ENCODE measurements at places on chromosomes 11 and 22.

DNA sequence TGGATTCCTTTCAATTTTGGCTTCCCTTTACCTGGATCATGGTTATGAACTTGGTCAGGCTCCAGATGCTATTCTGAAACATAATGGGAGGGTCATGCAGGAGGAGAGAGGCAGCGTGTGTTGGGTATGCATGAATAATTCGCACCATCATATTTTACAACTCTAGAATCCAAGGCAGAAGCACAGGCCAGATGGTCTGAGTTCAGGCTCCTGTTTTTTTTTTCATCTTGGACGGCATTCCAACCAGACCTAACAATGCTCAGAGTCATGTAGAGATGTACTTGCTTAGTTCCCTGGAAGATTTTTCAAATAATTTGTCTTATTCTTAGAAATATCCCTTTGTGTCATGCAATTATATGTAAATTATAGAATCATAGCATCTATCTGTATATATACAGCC is 393.5 kb downstream of the JRKL start:
- DNase-seq = no peak

DNA sequence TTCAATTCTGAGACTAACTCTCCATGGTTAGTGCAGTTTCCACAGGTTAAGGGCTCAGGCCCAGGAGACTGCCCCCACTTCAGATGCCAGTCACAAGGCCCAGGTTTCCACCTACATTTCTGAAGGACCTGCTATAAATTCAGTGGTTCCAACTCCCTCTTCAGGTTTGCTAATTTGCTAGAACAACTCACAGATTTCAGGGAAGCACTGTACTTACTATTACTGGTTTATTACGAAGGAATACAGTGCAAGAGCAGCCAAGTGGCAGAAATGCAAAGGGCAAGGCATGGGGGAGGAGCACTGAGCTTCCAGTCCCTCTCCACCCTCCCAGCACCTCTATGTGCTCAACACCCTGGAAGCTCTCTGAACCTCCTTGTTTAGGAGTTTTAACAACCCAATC is 39.3 kb upstream of the SPON1 start:
- DNase-seq = no peak

DNA sequence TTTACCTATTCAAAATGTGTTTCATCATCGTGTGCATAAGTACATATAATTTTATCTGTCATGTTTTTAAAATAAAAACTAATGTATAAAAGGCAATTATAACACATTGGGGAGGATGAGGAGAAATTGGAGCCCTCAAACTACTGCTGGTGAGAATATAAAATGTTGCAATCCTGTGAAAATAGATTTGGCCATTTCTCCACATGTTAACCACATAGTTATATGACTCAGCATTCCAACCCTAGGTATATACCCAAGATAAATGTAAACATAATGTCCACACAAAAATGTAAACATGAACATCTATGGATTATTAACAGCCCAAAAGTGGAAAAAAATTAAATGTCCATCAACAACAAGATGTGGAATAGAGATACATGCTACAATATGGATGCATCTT is 928.0 kb upstream of the FAT3 start:
- no peak for DNase-seq

GRCh38 chr22:24164940-24165339 is 16.3 kb upstream of the SUSD2 start:
- DNase-seq = no peak

DNA sequence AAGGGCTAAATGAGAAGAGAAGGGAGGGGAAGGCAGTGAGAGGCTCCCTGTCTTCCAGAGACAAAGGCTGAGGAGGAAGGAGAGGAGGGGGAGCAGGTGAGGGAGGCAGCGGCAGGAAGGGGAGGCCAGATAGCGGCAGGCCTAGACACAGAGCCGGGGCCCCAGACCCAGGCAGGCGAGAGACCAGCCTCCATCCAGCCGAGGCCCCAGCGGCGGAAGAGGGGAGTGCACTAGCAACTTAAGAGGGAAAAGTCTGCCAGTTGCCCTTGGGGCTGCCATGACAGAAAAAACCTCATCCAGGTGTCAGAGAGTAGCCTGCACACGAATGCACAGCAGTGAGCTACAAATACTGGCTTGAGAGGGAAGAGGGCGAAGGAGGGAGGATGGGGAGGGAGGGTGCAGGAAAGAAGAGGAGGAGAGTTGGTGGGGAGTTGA is 46.7 kb downstream of the IGLL1 start:
- DNase-seq = peak; percentile 53

DNA sequence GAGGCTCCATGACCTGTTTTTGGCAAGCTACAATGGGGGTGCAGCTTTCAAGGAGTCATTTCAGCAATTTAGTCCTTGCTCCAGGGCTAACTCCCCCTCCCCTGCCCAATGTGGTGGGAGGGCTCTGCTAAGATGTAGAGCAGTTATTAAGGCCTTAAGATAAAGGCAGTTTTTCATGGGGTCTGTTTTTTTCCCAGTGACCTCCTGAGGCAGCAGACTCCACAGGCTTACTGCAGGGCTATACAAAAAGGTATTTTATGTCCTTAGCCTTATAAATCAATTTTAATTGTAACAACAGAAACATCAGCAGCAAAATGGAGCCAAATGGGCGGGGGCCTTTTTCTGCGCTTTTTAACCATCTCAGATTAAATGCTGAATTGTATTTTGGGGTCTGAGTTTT is 192.3 kb downstream of the KIRREL3 start:
- no peak for DNase-seq

DNA sequence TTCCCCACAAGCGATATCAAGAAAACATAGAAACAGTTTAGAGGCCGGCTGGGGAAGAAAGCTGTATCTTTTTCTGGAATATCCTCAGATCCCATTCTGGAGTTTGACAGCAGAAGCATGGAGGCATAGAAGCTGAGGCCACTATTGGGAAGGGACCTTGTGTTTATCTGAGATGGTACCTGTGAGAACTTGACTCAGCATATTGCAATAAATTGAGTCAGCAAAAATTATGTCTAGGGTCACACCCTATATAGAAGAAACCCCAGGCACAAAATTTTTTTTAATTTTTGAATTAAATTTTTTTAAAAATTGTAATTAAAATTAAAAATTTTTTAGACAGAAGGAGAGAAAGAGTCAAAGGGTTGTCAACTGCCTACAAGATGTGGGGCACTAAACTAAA is 178.7 kb downstream of the NTM start:
- DNase-seq = no peak

- DNase-seq = no peak
Observed at GRCh38 chr11:115871161-115871760, 367.0 kb upstream of the CADM1 start.

GRCh38 chr11:29343465-29344333 is 673.1 kb downstream of the KCNA4 start:
- peak; percentile 45 for DNase-seq

GRCh38 chr11:116545912-116546311 is 226.9 kb downstream of the BUD13 start:
- no peak for DNase-seq

DNA sequence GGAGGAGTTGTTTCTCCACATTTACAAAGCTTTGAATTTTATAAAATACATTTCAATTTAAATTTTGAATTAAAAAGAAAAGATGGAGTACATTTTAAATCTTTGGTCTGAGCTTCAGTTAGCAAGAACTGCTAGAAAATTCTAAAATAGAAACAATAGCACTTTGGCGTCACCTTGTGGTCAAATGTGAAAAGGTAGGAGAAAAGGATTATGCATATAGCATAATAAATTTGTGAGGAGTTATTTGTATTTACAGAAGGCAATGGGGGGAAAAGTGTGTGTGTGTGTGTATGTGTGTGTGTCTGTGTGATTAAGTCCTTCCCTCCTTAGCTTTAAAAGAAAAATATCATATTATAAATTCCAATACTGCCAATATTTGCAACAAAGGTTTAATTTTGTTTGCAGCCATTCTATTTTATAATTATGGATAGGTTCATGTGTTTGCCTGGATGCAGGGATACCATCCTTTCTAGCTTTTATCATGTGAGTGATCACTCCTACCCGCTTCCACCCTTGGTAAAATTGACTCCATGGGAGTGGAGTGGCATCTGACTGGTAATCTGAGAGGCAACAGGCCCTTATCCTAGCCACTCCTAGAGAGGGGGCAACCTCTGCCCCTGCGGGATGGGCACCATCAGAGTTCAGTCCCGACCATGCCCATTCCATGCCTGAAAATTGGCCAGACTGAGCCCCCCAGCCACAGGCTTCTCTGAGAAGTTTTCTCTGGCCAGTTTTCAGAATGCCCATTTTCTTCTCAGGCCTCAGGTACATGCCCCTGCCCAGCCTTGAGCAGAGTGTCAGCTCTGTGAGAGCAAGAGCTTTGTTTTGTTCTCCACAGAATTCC is 13.6 kb upstream of the LGR4 start:
- no peak for DNase-seq

GRCh38 chr11:122706291-122707088 is 51.0 kb downstream of the UBASH3B start:
- no peak for DNase-seq

DNA sequence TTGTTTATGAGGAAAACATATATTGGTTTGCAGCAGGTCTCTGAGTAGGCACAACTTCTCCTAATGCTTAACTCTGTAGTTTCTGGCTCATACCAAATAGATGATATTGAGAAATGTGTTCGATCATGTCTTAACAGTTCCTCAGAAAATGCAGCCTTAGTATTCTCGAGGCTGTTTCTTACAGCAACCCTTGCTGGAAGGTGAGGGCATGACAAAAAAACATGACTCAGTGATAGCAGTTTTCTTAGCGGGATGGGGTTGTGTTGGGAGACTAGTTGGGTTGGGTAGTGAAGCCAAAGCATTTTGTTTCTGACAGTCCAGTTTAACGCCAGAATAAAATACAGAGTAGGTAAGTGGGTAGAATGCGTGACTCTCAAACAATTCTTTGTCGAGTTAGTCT is 94.7 kb upstream of the PARVA start:
- no peak for DNase-seq

DNA sequence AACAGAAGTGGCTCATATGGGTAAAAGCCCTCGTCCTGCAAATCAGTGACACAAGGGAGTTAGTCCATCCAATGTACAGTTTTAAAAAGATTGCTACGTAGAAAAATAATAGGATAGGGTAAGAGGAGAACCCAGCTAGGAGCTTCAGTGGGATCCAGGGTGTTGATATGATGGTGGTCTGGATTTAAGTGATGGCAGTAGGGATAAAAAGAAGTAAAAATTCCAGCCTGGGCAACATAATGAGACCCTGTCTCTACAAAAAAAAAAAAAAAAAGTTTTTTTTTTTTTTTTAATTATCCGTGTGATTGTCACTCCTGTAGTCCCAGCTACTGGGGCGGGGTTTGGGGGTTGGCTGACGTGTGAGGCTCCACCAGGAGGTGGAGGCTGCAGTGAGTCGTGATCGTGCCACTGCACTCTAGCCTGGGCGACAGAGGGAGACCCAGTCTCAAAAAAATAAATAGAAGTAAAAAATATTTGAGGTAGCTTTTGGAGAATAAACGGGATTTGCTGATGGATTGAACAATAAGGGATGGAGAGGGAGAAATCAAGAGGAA is 7.0 kb upstream of the L3MBTL2 start:
- DNase-seq = peak; percentile 54

GRCh38 chr11:69007975-69008381 is 5.1 kb downstream of the MRGPRF start:
- DNase-seq = no peak

DNA sequence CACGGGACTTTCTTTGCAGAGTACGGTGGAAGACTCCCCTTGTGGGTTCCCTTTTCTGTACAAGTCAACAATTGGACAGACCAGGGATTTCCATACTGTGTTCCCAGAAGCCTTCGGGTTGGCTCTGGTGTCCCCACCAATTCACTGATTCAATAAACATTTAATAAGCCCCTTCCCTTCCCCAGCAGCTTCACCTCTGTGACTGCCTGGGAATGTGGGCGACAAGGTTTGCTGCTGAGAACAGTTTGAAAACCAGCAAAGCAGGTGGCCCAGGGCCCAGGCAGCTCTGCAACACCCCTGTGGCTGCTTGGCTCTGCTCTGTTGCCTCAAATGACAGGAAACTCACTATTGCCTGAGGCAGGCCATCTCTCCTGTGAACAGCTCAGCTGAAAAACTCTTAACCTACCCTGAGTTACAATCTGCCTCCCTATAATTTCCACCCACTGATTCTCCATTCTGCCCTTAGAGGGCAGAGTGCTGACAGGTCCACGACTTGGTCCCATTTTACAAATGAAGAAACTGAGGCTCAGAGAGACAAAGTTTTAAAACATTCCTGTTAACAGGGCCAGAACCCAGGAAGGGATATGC is 10.4 kb downstream of the ADORA2A start:
- DNase-seq = peak; percentile 40

- DNase-seq = peak; percentile 40
Observed at GRCh38 chr11:57903441-57904123, 120.1 kb upstream of the OR9Q1 start.

- DNase-seq = no peak
Observed at GRCh38 chr22:30667107-30667493, 575 bp downstream of the DUSP18 start.

- DNase-seq = no peak
Observed at GRCh38 chr11:40281052-40281580, 1178.3 kb downstream of the LRRC4C start.

GRCh38 chr11:73177380-73177777 is 35.3 kb upstream of the FCHSD2 start:
- DNase-seq = peak; percentile 32

DNA sequence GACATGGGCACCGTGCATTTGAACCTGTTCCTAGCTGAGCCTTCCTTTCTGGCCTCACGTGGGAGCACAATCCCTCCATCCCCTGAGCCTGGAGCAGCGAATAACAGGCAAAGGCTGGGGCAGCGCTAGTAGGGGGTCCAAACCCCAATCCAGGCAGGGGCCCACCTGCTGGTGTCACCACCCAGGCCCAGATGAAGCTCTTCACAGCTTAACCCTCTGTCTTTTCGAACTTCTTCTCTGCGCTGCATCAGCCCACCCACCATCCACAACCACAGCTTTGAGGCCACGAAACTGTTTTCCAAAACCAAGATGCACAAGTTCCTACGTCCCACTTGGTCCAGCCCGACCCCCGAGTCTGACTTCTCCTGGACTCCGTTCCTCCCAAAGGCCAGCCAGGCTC is 11.5 kb downstream of the KCNC1 start:
- no peak for DNase-seq

DNA sequence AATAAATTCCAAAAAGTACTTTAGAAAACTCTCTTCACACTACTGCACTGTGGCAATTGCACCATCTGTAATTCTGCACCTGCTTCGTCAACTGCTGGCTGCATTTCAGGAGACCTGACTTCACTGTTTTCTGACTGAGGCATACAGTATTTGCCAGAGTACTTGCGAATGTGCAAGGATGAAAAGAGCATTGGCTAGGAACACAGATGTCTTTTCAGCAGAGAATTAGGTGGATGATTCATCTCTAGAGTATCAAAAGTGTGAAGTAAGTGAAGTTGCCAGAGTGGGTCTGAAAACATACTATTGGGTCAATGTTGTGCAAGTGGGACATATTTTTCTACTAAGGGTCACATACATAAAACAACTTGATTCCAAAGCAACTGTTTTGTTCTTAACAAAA is 427.5 kb upstream of the CCDC90B start:
- DNase-seq = no peak

DNA sequence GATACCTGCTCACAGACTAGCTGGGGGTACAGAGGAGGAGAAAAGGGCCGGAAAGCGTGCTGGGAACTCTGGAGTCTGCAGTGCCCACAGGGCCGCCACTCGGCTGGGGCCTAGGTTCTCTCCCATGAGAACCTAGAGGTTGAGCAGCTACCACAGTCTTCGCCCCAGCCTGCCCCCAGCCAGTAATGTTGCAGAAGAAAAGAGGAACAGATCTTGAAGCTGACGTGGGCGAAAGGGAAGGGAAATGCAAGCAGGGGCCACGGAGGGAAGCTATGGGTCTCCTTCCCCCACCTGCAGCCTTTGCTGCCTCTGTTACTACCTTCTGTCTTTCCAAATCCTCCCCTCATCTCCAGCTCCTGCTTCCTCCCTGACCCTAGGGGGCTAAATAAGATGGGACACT is 28.8 kb upstream of the P2RY2 start:
- peak; percentile 22 for DNase-seq

Measured in activated naive CD8-positive, alpha-beta T cell treated with anti-CD3 and anti-CD28 coated beads, Interleukin-2, amount 10 ng/mL, durations not matched to agents 7 days and 5 days (primary cell).